ENCODE measurements at places on chromosomes 11 and 22. TPM values are rescaled to one million over a fixed set of nuclear protein-coding genes. Genes with fewer than 3 reads are reported as not detected.

HEPHL1 gene
- 0.07 TPM for total RNA-seq

ZDHHC13 gene
- 27.1 TPM for total RNA-seq

GRAP2 gene
- total RNA-seq, result not detected

KCNK4 gene
- not detected for total RNA-seq

LRRC10B gene
- 0.20 TPM for total RNA-seq

TCN1 gene
- total RNA-seq, result 54.1 TPM

Data from hepatocyte (in vitro differentiated cells).